ENCODE measurements at places on chromosomes 1 and 21.

GRCh38 chr1:209513226-209513625 lies 70.3 kb upstream of the CAMK1G start:
- peak; percentile 45 for DNase-seq

DNA sequence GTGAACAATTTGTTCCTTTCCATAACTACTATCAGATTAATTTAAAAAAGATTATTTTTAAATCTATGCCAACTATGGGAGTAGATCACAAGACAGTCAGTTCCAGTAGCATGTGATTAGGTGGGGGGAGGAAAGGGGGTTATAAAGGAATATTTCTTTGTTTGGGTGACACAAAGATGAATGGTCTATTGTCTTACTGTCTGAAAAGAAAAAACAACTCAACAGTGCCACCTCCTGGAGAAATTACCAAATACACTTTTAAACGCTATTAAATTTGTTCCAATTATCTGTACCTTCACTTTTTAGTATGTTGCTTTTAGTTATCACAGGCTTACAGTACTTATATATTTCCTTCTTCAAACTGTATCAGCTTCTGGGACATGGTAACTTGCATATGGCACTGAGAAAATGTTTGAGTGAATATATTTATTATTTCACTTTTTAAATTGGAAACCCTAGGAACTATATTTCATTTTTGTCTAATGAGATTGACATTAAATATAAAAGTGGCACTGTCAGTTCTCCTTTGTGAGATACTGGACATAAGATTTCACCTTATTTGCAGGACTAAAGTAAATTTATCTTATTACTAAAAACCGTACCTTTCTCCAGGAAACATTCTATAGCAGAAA lies 1.7 kb upstream of the SORT1 start:
- DNase-seq = no peak

GRCh38 chr1:29804181-29804899 lies 568.0 kb downstream of the PTPRU start:
- no peak for DNase-seq

DNA sequence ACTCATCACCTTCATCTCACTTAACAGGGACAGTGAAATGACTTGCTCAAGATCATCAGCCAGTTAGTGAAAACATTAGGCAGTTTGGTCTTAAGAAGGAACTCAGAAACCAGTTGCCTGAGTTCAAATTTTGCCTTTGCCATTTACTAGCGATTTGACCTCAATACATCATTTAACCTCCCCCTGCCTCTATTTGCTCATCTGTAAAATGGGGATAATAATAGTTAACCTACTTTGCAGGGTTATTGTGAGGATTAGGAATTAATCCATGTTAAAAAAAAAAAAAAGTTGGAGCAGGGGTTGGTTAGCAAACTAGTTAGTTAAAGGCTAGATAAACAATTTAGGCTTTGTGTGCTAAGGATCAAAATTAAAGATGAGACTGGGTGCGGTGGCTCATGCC lies 10.6 kb upstream of the TACSTD2 start:
- no peak for DNase-seq

GRCh38 chr1:37042506-37042905 lies 8.2 kb upstream of the GRIK3 start:
- no peak for DNase-seq

- no peak for DNase-seq
Observed at GRCh38 chr1:27150641-27151040, 4.3 kb downstream of the SLC9A1 start.

DNA sequence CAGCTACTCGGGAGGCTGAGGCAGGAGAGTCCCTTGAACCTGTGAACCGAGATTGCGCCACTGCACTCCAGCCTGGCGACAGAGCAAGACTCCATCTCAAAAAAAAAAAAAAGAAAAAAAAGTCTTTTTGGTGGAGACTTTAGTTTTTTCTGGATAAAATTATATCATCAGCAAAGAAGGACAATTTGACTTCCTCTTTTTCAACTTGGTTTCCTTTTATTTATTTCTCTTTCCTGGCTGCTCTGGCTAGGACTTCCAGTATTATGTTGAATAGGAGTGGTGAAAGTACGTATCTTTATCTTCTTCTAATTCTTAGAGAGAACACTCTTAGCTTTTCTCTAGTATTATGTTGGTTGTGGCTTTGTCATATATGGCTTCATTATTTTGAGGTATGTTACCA lies 130.8 kb downstream of the PCBP3 start:
- DNase-seq = no peak

DNA sequence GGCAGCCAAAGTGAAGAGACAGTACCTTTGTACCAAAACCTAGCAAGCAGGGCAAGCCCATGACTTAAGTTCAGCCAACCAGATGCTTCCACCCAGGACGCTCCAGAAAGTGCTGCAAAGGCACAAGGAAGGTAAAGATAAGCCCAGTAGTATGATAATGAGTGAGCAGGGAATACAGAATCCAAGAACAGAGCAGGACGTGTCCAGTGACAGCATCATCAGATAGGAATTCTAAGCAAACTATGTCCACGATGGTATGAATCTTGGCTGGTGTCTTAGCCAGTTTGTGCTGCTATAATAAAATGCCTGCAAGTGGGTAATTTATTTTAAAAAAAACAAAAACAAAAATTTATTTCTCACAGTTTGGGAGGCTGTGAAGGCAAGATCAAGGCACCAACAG lies 13.6 kb downstream of the GJA4 start:
- peak; percentile 67 for DNase-seq

GRCh38 chr1:174666248-174666647 lies 218.5 kb downstream of the GPR52 start:
- DNase-seq = no peak

DNA sequence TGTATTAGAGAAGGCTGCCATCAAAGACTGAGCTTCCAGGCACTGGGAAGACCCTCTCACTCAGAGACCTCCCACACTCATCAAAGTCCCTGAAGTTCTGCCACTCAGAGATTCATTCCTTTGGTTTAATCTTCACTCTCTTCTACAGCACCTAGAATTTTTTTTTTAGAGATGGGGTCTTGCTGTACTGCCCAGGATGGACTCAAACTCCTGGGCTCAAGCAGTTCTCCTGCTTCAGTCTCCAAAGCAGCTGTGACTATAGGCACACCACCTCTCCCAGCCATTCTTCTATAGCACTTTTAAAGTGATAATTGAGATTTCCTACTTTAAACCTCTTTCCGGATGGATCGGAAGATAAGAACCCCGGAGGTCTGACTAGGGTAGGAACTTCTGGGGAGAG lies 3.7 kb upstream of the HP1BP3 start:
- no peak for DNase-seq

DNA sequence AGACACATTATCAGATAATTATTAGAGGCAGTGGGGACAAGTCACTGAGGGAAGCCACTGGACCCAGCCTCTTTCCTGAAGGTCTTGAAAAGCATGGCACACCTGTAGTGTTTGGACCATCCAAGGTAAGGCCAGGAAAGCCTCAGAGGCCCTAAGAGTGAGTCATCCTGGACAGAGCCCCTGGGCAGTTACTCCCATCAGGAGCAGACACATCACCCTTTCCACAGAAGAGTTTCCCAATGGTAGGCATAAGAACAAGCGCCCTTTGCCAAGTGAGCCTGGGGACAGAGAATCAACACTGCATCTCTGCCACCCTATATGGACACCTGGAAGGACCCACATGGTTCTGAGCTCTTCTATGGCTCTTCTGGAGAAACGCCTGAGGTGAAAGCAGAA lies 136.0 kb downstream of the PLXNA2 start:
- DNase-seq = no peak

- no peak for DNase-seq
Observed at GRCh38 chr1:3248155-3249141, 179.4 kb downstream of the PRDM16 start.

DNA sequence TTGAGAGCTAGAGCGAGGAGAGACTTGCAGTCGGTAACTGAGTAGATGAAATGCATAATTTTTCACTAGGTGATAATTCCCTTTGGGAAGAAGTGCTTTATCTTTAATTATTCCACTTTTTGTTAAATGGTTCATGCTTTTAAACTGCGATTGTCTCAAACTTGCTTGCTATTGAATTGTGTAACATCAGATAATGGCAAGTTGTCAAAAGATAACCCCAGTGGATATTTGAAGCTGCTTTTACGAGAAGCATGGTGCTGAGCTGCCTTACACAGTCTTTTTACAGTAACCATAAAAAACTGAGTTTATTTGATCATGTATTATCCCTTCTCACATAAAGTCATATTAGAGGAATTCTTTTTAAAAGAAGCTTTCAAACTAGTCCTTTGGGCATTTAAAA lies 30.2 kb downstream of the TMEM50B start:
- DNase-seq = no peak

DNA sequence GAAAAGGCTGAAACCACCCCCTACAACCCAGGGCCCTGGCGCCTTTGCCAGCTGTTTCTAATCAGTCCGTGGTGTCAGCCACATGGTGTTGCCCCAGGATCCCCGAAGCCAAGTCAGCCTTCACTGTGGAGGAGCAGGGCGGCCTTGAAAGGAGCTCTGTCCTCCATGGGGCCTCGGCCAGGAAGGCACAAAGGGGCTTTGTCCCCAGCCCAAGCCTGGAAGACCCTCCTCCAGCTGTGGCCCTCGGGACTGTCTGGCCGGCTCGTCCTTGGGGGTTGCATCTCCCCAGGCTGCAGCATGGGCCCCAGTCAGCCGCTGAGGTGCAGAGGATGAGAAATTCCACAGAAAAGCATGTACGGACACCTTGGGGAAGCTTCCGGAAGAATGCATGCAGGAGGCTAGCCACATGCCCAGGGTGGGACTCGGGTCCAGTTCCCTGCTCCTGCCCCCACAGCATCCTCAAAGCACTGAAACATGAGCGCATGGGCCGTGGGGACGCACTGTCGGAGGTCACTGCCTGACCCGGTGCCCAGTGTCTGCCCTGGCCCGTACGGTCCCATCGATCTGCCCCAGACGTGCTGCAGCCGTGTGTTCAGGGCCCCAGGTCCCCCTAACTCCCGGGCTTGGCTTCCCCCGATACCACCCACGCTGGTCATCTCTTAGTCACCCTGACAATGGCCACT lies 38.6 kb upstream of the POFUT2 start:
- peak; percentile 62 for DNase-seq

DNA sequence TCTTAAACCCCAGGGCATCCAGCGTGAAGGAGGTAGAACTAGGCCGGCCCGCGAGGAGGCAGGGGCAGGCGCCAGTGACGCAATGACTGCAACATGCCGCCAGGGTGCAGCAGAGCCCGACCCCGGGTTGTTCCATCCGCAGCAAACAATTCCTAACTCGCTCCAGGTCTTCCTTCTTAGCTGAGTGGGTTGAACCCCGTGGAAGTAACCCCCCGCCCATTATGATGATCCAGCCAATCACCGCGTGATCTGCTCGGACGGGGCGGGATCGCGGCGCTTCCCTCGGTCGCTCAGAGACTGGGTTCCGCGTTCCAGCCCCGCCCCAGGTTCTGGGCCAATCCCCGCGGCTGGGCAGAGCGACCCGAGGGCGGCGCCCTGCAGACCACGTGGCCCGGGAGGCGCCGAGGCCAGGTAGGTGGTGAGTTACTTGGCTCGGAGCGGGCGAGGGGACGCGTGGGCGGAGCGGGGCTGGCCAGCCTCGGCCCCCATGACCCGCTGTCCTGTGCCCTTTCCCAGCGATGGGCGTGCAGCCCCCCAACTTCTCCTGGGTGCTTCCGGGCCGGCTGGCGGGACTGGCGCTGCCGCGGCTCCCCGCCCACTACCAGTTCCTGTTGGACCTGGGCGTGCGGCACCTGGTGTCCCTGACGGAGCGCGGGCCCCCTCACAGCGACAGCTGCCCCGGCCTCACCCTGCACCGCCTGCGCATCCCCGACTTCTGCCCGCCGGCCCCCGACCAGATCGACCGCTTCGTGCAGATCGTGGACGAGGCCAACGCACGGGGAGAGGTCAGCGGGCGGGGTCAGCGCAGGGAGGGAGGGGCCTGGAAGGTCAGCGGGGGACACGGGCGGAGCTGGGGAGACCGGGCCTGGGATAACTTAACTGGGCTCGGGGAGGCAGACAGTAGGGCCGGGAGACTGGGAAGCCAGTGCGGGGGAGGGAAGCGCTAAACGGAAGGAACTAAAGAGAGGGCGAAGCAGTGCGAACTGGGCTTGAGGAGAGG lies at the start of gene DUSP23:
Gene DUSP23 (plus strand): TSS at position 380 of the 1,000 bp plus-strand sequence. CDS start 139 bp downstream, at position 519.
- DNase-seq = peak; percentile 99

DNA sequence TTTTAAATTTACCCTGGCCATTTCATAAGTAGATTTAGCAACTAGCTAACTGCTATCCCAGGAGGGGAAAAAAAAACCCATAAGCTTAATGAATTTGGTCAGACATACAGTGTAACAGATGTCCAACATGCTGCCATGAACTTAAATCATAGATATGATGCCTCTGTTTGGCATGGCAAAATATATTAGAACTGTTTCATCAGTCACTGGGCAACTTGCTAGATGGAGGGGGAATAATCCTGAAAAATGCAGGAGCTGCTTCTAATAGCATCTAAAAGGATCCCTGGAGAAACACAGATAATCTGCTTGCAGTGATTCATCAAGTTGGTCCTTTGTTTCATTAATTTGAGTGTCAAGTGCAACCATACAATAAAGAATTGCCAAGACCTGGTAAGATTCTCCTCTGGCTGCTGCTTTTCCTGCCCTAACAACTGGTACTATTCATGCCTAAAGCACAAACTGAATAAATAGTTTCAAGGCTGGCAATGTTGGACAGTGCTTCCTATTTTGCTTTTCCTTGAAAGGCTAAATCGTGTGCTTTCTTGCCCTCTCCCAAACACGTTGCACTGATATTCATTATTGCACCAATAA lies 1.5 kb upstream of the ST6GALNAC5 start:
- no peak for DNase-seq

GRCh38 chr1:172238965-172239364 lies 181.5 kb upstream of the C1orf105 start:
- DNase-seq = no peak

DNA sequence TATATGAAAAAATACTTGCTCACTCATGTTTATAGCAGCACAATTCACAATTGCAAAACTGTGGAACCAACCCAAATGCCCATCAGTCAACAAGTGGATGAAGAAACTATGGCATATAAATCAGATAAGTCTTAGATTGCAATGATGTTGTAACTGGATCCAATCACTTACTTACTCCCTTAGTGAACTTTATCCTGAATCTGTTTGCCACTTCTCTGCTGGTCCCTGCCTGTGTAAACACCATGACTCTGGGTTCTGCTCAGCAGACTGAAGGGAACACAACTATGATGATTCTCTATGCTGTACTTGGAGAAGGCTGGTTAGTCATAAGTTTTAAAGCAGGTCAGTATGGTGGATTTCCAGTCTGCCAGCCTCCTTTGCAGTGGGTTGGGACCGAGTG lies 391.2 kb downstream of the RWDD3 start:
- no peak for DNase-seq

DNA sequence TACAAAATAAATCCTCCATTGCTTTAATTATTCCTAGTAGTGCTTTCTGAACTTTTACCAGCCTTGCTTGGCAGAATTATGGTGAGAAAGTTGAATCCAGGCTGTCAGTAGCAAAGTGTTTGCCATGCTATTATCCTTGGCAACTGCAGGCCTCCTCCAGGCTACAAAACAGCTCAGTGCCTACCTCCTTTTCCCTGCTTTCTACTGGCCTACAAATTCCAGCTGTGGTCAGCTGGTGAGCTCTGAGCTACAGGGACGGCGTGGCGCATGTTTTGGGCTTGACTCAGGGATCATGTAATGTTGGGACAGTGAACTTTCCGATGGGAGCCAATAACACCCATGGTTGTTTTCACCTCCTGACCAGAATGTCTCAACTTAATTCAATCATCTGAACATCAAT lies 456.1 kb upstream of the ADAMTS5 start:
- DNase-seq = peak; percentile 78
